ENCODE measurements at places on chromosomes 3 and 15.

GRCh38 chr3:142259359-142259758, 34.0 kb upstream of the GK5 start:
- DNase-seq = no peak

DNA sequence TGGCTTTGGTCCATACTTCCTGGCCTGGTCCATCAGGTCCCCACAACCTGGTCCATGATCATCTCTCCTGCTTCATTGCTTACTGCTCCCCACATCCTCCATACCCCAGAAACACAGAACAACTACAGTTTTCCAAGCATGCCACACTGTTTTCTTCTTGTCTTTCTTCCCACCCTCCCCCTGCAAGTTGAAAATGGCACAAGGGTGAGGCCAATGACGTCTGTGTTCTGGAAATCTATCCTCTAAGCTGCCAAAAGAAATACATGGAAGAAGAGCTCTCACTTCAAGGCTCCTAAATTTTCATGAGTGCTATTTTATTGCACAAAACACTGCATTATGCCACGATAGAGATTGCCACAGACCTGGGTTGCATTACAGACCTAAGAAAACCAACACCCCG, 404.4 kb downstream of the VPS13C start:
- DNase-seq = no peak

- no peak for DNase-seq
Observed at GRCh38 chr3:61768284-61769037, 207.1 kb downstream of the PTPRG start.

DNA sequence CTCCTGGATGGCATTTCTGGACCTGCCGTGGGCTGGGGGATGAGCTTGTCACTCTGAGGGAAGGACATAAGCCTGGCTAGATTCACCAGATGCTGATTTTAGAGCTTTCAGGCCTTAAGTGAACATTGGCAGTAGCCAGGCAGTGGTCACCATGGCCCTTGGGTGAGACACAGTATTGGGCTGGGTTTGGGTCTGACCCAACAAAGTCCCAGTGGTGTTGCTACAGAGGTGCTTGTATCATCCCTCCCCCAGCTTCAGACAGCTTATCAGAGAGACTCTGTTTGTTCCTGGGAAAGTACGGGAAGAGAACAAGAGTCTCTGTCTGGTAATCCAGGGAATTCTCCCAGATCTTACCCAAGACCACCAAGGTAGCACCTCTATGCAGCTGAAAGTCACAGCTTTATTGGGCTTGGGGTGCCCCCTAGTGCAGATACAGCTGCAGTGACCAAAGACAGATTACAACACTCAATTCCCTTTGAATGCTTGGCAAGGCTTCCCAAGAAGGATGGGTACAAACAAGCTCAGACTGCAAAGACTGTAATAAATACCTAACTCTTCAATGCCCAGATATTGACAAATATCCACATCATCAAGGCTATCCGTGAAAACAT, 9.8 kb upstream of the RUVBL1 start:
- DNase-seq = no peak

- no peak for DNase-seq
Observed at GRCh38 chr15:90221246-90221900, 12.4 kb downstream of the CIB1 start.

DNA sequence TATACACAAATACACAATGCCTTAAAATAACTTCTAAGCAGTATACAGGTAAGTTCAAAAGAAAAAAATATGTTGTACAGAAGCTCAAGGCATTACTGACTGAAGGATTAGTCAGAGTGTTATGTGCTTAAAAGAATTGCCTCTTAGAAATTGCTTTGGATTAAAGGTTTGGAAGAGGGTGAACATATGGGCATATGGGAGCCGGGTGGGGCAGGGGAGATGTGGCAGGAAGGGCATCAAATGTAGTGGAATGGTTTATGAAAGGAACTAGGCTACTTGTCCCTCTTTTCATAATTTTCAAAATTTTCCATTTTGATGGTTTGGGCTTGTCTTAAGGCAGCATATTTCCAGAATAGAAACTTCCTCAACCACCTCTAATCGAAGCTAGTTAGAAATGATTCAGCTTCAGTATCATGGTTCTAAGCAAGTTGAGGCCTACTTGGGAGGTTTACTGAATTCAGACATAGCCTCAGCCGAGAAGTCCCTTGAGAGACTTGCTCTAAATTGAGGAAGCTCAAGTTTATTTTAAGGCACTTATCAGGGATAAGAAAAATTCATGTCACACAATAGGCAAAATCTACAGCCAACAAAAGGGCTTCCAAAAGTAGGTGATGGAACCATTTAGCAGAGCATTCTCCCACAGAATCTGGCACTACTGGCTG, 10.1 kb upstream of the GOLGB1 start:
- no peak for DNase-seq
